ENCODE measurements at places on chromosomes 2 and 18. TPM values are rescaled to one million over a fixed set of nuclear protein-coding genes. Genes with fewer than 3 reads are reported as not detected.

GRCh38 chr18:38520786-38521185, 955.2 kb upstream of the CELF4 start:
- DNase-seq, result no peak

The L3MBTL4 gene
- total RNA-seq, result 5.3 TPM

DNA sequence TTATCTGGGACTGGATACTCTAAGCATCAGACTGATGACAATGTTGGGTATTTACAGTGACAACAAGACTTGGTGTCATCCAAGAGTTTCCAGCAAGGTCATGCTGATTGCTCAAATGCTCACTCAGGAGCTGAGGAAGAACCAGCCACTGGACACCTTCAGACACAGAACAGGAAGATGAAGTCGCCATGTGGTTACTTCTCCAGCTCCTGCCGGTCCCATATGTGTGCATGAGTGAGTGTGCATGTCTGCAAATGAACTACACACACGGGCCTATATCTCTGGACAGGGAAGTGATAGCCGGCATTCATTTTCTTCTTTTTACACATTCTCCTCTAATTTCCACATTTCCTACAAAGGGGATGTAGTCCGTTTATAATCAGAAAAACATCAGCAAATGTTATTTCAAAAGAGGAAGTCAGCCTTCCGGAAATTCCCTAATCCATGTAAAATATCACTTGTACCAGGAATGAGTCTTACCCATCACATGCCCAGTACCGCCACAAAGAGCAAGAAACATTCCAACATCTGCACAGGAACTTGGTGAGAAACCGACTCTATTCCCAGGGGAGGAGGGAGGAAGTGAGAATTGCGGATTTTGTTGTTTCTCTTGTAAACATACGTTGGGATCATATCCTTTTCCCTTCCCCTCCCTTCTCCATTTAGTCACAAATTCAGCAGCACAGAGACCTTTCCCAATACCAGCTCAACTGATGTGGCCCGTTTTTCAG, 10.8 kb downstream of the RFX8 start:
- DNase-seq, result no peak

GRCh38 chr2:143251681-143252080, 122.5 kb downstream of the ARHGAP15 start:
- no peak for DNase-seq

DNA sequence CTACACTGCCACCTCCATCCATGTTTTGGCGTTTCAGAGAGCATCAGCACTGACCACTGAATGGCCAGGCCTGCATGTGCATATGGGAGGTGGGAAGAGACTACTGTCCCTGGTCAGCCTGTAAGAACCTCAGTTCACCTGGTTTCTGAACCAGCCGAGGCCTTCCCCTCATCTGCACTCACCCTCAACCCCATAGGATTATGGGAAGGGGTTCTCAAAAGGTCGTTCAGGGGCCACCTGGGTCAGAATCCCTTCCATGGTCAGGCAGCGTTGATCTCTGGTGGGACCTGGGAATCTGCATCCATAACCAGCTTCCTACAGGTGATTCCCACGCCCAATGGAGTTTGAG, 36.7 kb downstream of the TET3 start:
- no peak for DNase-seq

DNA sequence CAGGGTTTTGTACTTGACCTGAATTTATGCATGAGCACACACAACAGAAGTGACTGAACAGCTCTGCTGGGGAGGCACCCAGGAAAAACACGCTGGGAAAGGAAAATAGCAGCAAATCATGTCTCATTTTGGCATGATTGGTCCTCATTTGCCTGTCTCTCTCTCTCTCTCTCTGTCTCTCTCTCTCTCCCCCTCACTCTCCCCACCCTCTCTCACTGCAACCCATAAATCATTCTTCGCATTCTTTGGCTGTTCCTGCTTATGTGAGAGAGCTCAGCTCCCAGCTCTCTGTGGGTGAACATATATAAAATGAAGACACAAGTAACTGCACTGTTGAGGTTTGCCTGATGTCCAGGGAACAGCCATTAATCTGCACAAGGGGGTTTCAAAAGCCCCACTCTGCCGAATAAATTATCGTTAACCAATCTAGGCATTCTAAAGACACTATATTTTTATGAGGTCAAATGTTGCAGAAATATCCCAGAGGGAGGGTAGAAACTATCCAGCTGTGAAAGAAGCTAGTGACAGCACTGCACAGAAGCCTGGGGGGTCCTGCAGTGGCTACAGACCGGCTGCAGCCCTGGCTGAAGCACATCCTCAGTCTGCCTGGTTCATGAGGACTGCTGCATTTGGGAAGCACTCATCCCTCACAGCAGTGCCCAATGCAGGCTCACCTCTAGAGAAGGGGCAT, 260.3 kb downstream of the AFF3 start:
- no peak for DNase-seq

The PTPRN gene
- not detected for total RNA-seq

DNA sequence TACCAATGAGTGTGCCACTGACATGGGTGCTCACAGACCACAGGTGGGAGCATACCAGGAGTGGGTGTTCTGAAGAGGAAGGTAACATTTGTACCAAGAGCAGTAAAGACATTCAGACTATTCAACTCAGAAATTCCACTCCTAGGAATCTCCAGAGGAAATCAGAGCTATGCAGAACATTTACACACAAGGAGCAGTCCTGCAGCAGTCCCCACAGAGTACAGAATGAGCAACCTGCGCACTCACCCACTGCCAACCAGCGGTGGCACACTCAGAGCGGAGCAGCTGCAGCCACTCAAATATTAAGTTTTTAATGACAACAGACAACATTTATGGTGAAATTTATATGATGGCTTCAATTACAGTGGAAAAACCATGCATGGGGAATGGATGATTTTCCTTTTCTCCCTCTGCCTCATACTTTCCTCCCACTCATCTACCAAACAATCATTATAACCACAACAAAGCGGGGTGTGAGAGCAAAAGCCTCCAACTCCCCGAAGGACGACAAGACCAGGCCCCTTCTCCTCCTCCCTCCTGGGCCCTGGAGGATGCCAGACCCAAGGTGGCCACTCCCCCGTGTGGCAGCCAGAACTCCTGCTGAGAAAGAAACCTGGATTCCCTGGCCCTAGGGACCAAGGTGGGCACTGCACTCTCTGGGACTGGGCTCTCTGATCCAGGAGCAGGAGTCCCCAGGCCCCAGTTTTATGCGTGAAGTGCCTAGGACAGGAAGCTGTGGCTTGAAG, 5.4 kb downstream of the HS6ST1 start:
- no peak for DNase-seq

DNA sequence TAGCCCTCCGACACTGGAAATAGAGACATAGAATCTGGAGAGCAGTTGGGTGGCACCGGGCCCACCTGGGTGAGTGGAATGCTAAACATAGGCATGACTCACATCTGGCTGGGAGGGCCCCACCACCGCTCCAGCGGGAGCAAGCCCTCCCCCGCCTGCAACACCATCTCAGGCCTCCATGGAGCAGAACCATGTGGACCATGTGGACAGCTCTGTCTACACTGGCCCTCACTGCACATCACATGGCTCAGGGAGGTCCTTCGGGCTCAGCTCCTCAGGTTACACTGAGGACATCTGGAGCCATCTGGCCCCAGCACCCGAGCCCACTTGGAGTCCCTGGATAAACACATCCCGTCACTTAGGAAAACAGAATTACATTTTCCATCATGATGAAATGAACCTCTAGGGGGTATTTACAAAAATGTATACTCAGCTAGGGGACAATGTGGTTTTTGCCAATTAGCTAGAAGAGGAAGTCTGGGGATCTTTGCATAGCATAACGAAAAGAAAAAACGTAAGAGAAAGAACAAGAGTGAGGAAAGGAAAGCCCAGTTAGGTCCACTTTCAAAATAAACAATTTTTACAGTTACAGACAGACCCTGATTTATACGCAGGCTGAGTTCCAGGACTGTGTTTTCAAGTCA, 30.7 kb upstream of the MLPH start:
- DNase-seq, result peak; percentile 83

The ITGB6 gene
- not detected for total RNA-seq

DNA sequence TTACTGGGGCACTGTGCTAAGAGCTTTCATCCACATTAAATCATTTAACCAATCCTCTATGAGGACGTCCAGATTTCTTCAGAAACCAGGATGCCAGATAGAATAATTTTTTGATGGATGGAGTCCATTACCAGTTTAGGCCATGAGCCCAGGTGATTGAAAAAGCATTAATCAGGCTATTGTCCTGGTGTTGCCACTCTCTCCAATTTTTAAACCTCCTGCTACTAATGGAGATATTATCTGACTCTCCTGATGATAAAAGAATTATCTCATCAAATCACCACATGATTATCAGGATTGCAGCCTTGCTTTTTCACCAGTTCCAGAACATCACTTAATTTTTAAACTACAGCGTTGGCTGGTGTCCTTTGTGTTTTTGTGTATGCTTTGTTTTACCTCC, 402.2 kb downstream of the CLIP4 start:
- no peak for DNase-seq

The PARD3B gene
- total RNA-seq, result 25.7 TPM

The LONRF2 gene
- 17.4 TPM for total RNA-seq

DNA sequence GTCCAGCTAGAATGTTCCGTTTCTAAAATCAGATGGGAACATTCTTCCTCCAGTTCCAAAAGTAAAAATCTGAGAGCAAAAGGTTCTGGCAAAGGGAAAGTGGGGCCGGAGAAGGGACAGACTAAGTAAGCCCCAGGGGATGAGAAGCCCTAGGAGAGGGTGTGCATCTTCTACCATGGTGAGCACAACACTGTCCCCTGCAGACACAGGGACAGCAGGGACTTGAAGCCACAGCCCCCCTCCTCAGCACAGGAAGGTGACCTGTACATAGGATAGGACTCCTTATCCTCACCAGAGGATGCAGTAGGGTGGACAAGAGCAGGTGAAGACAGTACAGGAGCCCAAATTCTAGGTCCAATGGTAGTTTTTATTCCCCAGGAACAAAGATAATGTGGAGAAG, 12.6 kb upstream of the ATRAID start:
- DNase-seq, result no peak

- DNase-seq, result no peak
These were observed 84.1 kb upstream of the NABP1 start for GRCh38 chr2:191593622-191594385.

GRCh38 chr2:121189011-121189410, 96.0 kb downstream of the TFCP2L1 start:
- DNase-seq, result no peak

GRCh38 chr2:207319316-207319715, 153.6 kb upstream of the KLF7 start:
- DNase-seq, result no peak

The CD8B2 gene
- total RNA-seq, result not detected

DNA sequence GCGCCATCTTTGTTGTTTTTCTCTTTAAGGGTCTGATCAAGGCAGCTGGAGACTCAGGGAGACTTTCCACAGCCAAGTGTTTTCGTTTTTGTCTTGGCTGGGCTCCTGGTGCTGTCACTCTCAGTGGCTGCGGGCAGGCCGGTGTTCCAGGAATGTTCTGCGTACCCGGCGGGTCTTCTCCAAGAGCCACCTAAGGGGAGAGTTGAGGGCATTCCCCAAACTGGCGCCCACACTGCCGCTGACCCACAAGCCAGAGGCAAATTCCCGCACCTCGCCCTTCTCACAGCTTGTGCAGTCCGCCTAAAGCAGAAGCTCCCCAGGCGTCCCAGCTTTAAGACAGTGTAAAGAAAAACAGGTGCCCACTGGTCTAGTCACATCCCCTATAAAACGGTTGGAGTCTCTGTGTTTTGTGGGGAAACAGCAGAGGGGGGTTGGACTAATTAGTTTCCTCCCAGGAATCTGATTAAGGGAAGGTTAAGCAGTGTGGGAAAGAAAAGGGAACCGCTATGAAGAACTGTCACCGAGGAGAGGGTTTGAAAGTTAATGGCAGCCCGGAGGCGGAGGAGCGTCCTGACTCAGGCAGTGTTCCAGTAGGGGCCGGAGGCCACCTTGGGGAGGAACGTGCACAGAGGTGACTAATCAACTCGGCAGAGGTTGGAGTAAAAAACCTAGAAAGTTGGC, 224.5 kb downstream of the SLC4A3 start:
- no peak for DNase-seq

DNA sequence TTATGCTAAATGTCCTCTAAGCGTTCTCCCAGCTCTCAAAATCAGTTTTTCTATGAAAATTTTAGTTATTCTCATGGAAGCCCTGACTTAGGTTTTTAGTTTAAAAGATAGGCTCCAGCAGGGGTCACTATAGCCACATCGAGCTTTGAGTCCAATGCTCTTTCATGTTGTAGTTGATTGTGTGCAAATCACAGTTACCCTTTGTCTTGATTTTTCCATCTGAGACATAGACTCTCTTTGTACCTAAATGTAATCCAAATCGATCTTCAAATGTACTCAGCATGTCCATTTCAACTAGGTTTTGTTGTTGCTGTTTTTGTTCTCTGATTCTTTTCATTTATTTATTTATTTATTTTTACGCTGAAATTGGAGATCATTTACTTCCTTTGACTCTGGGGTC, 26.4 kb upstream of the MSTN start:
- DNase-seq, result no peak

DNA sequence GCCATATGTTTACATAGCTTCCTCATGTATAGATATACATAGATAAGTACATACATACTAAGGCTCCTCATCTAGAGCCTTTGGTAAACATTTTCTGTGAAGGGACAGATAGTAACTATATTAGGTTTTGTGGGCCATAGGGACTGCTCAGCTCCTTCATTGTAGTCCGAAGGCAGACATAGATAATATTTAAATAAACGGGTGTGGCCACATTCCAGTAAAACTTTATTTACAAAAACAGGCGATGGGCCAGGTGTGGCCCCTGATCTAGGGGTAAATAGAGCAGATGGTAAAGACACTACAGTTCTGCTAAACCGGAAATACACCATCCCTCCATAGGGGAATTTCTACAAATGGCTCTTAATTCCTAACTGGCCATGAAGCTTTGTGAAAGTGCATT, 7.3 kb downstream of the COQ10B start:
- DNase-seq, result no peak

The TRIM43 gene
- not detected for total RNA-seq

GRCh38 chr2:3706892-3707291, 3.5 kb downstream of the DCDC2C start:
- DNase-seq, result no peak

DNA sequence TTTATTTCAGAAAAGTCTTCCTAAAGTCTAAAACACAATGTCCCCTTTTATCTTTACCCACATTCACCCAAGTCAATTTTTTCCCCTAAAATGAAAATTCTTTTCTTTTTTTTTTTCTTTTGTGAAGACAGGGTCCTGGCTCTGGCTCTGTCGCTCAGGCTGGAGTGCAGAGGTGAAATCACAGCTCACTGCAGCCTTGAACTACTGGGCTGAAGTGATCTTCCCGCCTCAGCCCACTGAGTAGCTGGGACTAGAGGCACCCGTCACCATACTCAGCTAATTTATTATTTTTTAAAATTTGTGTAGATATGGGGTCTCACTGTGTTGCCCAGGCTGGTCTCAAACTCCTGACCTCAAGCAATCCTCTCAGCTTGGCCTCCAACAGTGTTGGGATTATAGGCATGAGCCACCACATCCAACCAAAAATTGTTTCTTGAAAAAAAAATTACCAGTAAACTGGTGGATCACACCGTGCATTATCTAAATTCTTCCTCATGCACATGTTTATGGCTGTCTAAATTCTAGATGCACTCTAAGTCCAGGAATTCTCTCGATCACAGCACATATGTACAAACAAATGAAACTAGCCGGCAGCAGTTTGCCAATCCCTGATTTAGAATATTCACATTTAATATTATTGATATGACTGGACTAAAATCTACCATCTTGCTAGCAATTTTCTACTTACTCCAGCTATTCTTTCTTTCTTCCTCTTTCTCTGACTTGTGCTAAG, 56.8 kb downstream of the OLA1 start:
- DNase-seq, result no peak

The ZDBF2 gene
- total RNA-seq, result 18.3 TPM

- DNase-seq, result no peak
These were observed 16.6 kb downstream of the PAIP2B start for GRCh38 chr2:71210292-71210691.
